ENCODE measurements at places on chromosomes 4 and X.
A peak's percentile ranks its signal among the peaks of the same experiment; 100 is the strongest.

DNA sequence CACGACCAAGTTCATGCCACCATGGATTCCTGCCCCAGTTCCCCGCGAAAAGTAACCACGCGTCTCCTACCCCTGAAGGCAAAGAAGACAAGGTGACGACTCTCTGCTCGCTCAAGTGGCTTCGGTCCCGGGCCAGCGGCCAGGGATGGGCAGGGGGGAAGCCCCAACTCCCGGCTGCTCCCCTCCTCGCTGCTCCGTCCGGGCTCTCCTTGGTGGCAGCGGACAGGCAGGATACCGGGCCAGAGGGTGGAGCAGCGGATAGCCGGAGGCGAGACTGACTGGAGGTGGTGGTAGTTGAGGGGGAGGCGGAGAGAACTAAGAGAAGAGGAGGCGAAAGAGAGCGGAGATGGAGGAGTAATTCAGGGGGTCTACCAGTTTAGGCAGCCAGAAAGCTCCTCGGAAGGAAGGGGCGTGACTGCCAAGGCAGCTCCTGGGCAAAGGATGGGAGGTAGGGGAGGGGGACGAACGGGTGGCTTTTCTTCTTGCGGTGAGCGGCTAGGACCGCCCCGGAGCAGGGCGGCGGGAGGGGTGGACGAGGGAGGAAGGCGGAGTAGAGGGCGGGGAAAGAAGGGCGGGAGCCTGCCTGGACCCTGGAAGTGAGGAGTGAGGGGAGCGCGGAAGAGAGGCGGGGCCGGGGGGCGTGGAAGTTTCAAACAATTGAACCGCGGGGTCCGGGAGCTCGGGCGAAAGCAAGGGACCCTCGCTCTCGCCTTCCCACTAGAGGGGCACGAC lies at the start of gene AMOT:
Gene AMOT, minus strand, starts transcription at position 450 of the 732 bp plus-strand sequence. CDS start 17,705 bp downstream, outside the sequence.
- DNase-seq: peak; percentile 35

DNA sequence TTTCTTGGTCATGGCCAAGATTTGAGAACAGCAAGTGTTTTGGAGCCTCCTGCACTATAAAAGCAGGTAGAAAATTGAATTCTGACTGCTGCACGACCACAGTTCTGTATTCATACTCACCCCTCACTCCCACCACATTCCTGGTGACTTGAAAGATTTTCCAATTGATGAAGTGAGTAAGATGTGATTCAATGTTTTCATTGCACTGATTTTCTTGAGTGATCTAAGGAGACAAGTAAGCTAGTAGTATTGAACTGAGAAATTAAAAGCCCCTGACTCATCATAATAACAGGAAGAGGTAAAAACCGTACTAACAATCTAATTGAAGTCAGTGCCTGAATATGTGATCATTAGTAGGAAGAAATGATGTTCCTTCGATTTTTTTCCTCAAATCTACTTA lies 6.1 kb upstream of the SEC24D start:
- DNase-seq: peak; percentile 64

DNA sequence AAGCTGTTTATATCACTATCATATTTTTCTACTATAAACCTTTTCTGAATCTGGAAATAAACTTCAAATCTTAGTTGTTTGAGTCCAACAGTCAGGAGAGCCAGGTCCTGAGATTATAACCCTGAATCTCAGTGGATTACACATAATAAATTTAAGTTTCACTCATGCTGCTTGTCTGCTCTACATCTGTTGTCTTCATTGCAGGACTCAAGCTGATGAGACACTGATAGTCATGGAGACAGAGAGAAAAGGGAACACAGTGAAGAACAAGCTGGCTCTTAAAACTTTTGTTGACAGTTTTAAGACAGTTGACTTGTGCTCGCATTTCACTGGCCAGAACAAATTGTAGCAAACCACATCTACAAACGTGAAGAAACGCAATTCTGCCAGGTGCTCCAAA lies 327.0 kb upstream of the CTSO start:
- no peak for DNase-seq

GRCh38 chr4:17117746-17118145 lies 219.3 kb upstream of the LDB2 start:
- no peak for DNase-seq

DNA sequence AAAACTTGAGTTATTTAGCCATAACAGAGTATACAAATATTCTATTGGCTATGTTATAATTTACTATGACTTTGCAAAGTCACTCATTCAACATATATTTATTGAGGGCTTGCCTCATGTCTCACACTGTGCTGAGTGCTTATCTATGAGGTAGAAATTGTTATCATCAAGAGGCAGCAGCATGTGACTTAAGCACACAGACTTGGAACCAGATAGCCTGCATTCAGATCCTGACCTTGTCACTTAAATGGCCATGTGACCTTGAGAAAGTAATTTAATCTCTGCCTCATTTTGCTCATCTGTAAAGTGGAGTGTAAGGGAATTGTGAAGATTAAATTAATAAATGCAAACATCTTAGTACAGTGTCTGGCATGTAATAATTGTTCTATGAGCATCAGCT lies 10.1 kb upstream of the EXOSC9 start:
- peak; percentile 42 for DNase-seq

- no peak for DNase-seq
Observed at GRCh38 chr4:45119376-45119775, 393.0 kb upstream of the GNPDA2 start.
